ENCODE measurements at places on chromosomes 2 and 18.

GRCh38 chr18:51721996-51722395 lies 524.5 kb upstream of the MEX3C start:
- DNase-seq = no peak

DNA sequence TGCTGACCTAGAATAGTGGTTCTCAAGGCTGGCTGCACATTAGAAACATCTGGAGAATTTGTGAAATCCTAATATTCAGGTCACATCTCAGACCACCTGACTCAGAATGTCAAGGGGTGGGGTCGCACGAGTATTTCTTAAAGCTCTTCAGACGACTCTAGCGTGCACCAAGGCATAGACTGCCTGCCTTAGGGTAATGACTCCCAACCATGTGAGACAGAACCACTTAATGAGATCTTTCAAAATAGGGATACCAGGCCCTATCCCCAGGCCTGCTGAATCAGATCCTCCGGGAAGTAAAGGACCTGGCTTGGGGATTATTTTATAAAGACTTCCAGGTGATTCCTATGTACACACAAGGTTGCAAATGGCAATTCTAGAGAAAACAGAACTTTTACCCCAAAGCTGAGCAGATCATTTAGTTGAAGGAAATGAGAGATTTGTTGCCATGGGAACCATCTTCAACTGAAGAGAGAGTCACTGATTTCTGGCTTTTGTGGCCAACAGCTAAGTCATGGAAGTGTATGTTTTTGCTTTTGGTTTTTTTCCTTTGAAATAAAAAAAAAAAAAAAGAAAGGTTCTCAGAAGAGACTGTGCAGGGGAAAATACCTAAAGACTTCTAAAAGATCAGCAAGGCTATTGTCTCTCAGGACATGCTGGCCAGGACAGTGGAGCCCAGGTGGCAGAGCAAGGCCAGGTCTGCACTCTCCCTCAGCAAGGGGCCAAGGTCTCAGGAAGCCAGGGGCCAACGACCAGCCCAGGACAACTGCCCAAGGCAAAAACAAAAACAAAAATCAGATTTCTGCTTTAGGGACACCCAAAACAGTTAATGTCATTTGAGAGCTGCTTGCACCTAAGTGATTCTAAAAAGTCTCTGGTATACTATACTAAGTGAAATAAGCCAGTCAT lies 15.3 kb upstream of the LOXHD1 start:
- DNase-seq = no peak

DNA sequence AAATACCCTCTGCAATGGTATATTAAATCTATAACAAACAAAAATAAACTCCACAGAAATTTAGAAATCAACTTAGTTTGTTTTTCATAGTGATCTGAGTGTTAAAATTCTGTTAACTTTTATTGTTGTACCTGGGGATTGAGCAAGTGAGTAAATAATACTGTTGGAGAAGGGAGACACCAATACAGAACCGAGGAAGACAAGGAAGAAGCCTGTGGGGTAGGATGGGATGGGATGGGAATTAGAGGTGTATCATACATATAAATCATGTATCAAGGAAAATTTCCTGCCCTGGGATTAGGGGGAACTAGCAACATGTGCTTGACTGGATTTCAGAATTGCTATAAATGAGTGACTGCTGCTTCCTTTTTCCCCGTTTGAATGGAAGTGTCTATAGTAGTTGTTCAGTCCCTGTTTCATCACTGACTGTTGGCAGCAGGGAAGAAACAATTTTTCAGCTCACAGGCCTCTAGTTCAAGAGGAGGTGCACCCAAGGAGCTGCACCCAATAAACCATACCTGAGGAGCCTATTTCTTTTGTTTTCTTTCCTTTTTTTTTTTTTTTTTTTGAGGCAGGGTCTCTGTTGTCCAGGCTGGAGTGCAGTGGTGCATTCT lies 53.1 kb downstream of the SP110 start:
- no peak for DNase-seq

DNA sequence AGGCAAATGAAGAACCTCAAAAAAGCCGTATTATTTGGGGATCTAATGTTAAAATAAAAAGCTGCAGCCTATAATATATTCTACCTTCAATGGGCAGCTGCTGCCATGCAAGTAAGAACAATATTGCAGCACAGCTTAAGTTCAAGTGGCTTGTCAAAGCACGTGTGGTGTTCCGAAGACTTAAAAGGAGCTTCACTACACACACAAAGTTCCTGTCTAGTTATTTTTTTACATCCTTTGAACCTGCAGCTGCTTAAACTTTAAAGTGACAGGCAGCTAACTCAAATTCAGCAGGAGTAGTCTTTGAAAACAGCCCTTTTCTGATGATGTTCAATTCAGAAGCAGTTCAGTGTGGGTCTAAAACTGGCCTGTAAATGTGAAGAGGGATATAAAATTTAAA lies 85.8 kb upstream of the XIRP2 start:
- no peak for DNase-seq

DNA sequence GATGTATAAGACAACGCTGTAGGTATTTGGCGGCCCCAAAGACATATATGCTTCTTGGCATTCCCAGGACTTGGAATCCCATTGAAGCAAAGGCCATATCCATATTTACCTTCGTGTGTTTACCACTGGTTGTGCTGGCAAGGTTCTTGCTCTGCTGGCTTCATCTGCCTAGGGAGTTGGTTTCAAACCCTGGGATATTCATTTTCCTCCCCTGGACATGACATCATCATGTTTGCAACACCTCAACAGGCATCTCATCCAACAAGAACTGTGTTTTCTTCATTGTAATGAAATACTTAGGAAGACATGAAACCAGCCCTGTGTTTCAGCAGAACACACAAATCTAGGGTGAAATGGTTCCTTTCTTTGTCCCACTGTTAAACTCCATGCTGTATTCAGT lies 77.9 kb upstream of the PHLPP1 start:
- no peak for DNase-seq

GRCh38 chr2:69714024-69714423 lies 27.9 kb upstream of the ANXA4 start:
- no peak for DNase-seq

DNA sequence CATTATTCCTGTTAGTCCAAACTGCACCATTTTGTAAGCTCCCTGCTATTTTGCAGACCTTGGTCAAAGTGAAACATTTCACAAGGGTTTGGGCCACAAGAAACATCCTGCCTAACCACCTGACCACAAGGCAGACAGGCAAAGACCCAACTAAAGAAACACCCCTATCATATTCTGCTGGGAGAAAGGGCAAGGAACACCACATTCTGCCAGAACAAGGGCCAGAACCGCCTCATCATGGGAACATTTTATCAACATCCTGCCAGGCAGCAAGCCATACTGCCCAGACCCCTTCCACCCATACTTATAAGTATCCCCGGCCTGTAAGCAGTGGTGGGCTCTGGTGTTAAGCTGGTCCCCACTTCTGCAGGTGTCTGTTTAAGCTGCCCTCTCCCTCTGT lies 12.0 kb upstream of the RAB31 start:
- no peak for DNase-seq

DNA sequence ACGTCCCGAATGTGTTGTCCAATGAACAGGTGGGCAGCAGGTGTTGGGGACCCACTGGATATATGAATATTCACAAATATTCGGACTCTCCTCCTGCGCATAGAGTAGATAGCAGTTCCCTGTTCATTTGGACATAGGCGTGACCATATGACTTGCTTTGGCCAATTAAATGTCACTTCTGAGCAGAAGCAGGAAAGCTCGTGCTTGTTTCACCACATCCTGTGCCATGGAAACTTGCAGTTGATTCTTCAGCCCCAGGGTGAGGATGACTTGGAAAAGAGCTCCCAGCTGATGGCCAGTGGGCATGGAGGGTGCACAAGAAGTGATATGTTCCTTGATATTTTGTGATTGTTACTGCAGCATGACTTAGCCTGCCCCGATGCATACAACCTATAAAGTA lies 52.6 kb downstream of the PTPRM start:
- no peak for DNase-seq

DNA sequence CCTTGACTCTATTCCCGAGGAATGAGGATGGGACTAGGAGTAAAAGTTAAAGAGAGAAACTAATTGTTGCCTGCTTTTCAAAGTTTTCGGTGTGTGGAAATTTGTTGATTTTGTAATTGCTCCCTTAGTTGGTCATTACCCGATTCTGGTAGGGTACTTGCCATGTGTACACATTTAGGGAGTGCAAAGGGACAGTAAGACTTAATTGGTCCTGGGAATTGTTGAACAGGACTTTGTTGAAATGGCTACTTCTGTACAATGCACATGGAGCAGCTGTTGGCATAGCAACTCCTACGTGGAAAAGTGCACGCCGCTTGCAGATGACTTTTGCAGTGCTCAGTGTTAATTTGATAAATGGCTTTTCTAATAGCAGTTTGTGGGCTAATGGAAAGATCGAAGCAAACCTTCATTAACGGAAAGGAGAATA lies 22.9 kb downstream of the EPAS1 start:
- DNase-seq = no peak

DNA sequence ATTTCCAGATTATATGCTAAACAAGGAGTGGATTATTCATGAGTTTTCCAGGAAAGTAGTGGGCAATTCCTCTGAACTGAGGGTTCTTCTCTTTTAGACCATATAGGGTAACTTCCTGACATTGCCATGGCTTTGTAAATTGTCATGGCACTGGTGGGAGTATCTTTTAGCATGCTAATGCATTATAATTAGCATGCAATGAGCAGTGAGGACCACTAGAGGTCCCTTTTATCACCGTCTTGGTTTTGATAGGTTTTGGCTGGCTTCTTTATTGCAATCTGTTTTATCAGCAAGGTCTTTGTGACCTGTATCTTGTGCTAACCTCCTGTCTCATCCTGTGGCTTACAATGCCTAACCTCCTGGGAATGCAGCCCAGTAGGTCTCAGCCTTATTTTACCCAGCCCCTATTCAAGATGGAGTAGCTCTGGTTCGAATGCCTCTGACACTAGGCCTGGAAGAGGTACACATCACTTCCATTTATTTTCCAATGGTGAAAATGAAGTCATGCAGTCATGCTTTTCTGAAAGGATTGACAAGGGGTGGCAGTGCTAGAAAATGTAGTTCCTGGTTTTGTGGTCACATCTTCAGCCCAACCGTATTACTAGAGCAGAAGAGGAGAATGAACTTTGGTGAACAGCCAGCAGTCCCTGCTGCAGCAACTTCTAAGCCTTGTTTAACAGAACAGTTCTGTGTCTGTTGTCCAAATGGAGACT lies 26.6 kb upstream of the ITGA4 start:
- no peak for DNase-seq

DNA sequence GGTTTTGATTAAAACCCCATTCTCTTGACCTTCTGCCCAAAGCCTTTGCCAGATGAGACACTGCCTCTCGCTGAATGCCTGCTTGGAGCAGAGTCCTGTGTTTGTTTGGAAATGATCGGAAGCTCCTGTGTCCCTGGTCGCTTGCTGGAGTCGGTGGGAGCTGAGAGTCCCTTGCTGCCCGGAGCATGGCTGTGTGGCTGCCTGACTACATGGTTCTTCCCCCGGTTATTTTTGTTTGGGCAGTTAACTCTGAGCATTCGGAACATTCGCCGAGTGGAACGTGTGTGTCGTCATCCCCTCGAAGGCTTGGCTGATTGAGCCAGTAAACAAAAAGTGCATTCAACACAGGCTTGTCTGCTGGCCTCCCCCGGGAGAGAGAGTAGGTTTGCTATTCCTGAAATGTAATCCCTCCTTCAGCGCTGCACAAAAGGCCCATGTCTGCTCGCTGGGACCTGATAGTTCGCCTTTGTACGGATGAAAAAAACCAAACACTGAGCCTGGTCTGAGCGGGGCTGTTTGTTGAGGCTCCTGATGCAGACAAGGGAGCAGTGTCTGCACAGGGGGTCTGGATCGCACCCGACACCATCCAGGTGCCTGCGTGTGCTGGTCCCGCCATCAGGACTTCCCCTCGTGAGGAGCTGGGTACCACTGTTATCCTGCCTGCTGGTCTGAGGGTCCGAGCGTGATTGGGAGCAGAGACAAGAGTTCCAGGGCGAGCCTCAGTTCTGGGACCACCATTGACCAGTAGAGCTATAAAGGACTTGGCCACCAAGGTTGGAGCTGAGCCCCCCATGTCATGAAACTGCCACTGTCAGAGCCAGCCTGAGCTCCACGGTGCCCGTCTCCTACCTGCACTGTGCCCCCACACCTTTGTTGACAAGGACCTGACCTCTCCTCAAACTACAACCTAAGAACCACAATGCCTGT lies 83.8 kb downstream of the AGAP1 start:
- DNase-seq = no peak

GRCh38 chr2:26886736-26887135 lies 38.8 kb downstream of the DPYSL5 start:
- DNase-seq = no peak

GRCh38 chr2:25598911-25599310 lies 74.5 kb downstream of the DTNB start:
- DNase-seq = no peak

DNA sequence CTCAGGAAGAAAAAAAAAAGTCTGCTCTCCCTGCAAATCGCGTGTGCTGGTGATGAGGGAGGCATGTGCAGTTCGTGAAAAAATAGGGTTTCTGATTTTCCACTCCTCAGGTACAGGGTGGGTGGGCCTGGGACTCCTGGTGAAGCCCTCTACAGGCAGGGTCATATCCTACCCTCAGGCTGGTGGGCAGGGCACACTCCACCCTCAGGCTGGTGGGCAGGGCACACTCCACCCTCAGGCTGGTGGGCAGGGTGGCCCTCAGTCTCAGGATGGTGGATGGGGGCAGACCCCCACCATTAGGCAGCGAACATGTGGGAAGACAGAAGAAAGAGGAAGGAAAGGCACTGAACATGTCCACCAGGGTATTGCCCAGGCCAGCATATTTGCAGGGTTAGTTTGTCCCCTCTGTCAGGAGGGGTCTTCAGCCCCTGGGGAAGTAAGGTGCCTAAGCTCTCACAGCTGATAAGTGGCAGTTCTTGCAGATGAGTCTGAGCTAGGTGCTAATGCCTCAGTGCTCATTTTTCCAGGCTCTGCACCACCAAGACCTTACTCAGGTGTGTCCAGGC lies 95.2 kb upstream of the RAB6C start:
- DNase-seq = no peak

DNA sequence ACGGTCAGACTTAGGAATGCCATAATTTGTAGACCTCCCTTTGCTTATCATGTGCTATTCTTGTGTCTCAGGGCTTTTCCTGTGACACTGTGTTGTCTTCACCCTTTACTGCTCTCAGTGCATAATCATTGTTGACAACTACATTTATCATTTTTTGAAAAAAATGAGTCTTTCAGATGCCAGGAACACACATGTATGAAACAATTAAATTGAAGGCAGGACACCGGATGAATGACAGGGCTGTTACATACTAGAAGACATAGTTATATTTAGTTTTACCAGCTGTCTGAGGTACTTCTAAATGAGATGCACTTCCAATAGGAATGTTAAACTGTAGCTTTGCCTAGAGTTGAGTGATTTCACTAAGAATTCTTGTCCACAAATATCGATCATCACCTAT lies 243.5 kb downstream of the LRP1B start:
- DNase-seq = no peak

DNA sequence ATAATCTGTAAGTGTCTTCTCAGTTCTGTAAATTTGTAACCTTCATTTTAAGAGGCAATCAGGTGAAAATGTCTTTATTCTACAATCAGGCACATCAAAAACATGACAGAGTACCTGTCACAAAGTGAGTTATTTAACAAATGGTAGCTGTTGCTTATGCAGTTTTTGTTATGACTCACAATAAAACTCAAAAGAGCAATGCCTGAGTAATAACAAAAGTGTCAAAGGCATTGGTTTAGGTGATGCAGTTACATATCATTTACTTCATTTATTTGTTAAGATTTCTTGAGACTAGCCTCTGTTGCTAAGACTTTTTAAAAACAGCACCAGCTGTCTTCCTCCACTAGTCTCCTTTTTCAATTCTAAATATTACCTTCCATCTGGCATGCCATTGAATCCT lies 177.8 kb downstream of the KIAA1328 start:
- no peak for DNase-seq

GRCh38 chr2:82023710-82024109 lies 1719.2 kb upstream of the LRRTM1 start:
- no peak for DNase-seq

GRCh38 chr2:239939736-239940483 lies 85.2 kb downstream of the NDUFA10 start:
- no peak for DNase-seq
